ENCODE measurements at places on chromosomes 5 and 9. TPM values are rescaled to one million over a fixed set of nuclear protein-coding genes. Genes with fewer than 3 reads are reported as not detected.

The PCDHGA5 gene
- 2.1 TPM for total RNA-seq

The SPINK4 gene
- total RNA-seq: not detected

The GTF3C4 gene
- 9.5 TPM for total RNA-seq

The ZMAT2 gene
- 26.7 TPM for total RNA-seq

The NR6A1 gene
- total RNA-seq: 0.23 TPM

The CFAP90 gene
- total RNA-seq: not detected

The PLAC8L1 gene
- total RNA-seq: not detected

The HBEGF gene
- 1.3 TPM for total RNA-seq

The CHD1 gene
- total RNA-seq: 17.7 TPM

The GAPT gene
- total RNA-seq: not detected

The COL15A1 gene
- total RNA-seq: 3.2 TPM

The TMEM215 gene
- total RNA-seq: not detected

The PLPP6 gene
- total RNA-seq: 6.3 TPM

The ADRB2 gene
- total RNA-seq: 0.23 TPM

The MBLAC2 gene
- 4.6 TPM for total RNA-seq

The FRMD3 gene
- total RNA-seq: 2.2 TPM

The ATOX1 gene
- 166 TPM for total RNA-seq

The ABCA1 gene
- total RNA-seq: 44.3 TPM

The SV2C gene
- not detected for total RNA-seq

The PRDM9 gene
- not detected for total RNA-seq

The HACD4 gene
- total RNA-seq: 3.7 TPM

The C5orf52 gene
- not detected for total RNA-seq

The TMEM252 gene
- not detected for total RNA-seq

The ANKRD18A gene
- total RNA-seq: not detected

The LOX gene
- 216 TPM for total RNA-seq

The PAIP2 gene
- total RNA-seq: 69.2 TPM

The PRSS3 gene
- 14.4 TPM for total RNA-seq

The ANKDD1B gene
- total RNA-seq: 1.1 TPM

The PCDHGB1 gene
- 0.82 TPM for total RNA-seq

The TAS2R1 gene
- total RNA-seq: not detected

The ARAP3 gene
- total RNA-seq: 9.5 TPM

The SHOC1 gene
- not detected for total RNA-seq

The RACK1 gene
- total RNA-seq: 3,255 TPM

The LCN9 gene
- not detected for total RNA-seq

All from pericardium fibroblast (primary cell).